Stimulated activated CD8-positive, alpha-beta memory T cell treated with anti-CD3 and anti-CD28 coated beads, Interleukin-4, amount 100 ng/mL, for 1 hour (primary cell): ENCODE measurements at places on chromosomes 1 and 21.
A peak's percentile ranks its signal among the peaks of the same experiment; 100 is the strongest.

DNA sequence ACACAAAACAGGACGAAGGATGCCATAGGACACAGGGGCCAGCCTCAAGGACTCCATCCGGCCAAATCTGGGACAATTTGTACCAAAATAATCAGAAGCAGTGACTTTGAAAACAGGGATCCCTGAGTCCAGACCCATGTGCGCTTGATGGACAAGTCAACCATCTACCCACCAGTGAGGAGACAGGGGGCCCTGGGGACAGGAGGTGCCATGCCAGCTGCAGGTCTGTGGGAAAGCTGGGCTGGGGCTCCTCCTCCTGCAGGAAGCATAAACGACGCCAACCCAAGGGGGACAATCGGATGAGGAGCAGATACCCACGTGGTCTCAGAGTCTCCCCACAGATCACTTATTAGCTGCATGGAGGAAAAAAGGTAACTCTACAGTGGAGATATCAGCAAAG is 50.6 kb downstream of the NPHP4 start:
- DNase-seq = no peak

DNA sequence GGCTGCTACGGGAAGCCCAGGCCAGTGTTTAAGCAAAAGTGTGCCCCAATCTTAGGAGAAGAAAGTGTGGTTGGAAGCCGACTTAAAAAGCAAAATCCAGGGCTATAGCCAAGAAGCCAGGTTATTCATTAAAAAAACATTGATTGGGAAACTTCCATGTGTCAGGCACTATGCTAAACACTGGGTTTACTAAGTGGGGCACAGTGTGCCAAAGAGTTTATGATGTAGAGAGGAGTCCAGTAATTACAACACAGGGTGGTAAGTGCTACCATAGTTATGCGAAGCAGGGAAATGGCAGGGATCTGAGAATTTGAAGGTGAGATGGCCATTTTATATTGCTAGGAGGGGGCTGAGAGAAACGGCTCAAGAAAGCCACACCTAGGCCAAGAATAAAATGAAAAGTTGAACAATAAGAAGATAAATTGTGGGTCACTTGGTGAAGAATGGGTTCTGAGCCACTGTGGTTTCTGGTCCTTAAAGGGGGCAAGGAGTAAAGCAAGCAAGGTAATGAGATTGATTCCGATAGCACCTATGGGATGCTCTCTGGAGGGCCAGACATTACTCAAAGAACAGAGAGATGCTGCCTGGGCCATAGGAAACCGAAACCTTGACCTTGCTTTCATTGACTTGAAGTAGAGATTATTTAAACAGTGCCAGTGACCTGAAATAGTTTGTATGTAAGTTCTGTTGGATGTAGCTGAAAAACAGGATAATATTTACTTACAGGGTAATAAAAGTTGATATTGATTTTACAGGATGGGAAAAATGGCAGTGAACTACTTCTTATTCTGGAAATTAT is 177.8 kb downstream of the GIPC2 start:
- no peak for DNase-seq

GRCh38 chr1:151853411-151853943 is at the start of gene THEM5:
Gene THEM5, minus strand, starts transcription at chr1:151853712. Its CDS starts 147 bp downstream, at chr1:151853565.
- DNase-seq = no peak

- DNase-seq = no peak
Measured at GRCh38 chr1:211472724-211473123, 19.2 kb downstream of the RD3 start.

DNA sequence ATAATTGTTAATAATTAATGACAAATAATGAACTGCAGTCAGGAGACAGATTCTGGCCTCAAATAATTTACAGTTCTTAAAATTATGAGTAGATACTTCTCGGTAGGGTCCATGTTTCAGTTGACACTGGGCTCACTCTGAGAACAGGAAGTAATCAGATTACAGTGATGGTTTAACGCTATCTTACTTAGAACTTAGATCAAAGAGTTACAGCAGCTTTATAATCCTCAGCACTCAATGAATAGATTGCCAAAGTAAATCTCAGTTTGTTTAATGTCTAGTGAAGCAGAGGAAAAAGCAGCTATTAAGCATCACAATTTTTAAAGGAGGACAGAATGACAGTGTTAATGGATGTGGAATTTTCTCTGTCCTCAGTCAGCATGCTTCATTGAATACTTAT is 79.6 kb downstream of the PDE4B start:
- DNase-seq = no peak

DNA sequence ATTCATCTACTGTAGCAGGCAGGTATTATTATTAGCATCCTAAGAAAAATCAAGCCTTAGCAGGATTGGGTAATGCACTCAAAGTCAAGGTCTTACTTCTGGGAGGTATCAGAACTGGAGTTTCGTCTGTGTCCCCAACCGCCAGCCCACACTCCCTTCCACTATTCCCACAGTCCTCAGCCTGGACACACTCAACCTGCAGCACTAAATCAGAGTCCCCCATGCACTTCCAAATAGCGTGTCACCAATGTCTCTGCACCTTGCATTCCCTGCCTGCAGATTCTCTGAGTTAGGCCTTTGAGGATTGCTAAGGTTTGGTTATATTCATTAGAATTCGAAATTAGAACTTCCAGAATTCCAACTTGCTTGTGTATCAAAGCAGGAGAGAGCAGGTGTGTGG is 3.9 kb downstream of the LYPD8 start:
- no peak for DNase-seq

DNA sequence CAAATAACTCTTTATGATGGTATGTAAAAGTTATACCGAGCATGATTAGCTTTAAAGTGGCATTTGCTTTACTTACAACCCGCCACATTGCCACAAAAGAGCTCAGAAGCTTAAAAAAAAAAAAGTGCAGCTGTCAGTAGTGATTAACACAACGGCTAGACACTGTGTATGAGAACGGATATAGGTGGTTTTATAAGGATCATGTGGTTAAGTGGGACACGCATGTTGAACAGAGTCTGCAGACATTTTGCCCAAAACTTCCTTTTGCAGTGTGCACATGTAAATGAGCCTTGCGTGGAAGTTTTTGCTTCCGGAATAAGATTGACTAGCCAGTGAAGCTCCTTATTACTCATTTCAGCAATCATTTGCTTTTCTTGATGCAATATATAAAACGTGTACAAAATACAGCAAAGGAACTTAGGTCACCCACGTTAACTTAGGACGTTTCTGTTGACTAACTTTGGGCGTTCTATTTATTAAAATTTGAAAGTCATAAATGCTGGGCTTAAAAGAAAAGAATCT is 58.7 kb upstream of the RGS1 start:
- peak; percentile 4 for DNase-seq

GRCh38 chr1:172109359-172109758 is 268.1 kb downstream of the DNM3 start:
- no peak for DNase-seq

GRCh38 chr1:12473596-12474362 is 144.2 kb downstream of the DHRS3 start:
- DNase-seq = no peak

DNA sequence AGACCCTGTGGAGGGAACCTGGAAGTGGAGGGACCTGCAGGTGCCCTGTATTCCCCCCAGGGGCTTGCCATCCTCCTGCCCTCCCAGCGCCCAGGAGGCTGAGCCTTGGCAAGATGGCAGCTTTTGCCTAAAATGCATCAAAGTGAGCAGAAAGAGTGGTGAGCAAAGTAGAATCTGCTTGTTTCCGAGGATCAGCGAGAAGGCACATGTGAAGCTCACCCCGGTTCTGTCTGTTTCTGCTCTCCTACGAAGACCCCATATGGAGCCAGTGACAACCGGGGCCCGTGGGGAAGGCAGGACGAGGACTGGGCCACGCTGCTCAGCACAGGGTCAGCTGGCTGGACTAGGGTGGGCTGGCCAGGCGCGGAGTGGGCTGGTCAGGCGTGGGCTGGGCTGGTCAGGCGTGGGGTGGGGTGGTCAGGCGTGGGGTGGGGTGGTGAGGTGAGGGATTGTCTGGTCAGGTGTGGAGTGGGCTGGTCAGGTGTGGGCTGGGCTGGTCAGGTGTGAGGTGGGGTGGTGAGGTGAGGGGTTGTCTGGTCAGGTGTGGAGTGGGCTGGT is 5.2 kb upstream of the FNDC10 start:
- DNase-seq = no peak

DNA sequence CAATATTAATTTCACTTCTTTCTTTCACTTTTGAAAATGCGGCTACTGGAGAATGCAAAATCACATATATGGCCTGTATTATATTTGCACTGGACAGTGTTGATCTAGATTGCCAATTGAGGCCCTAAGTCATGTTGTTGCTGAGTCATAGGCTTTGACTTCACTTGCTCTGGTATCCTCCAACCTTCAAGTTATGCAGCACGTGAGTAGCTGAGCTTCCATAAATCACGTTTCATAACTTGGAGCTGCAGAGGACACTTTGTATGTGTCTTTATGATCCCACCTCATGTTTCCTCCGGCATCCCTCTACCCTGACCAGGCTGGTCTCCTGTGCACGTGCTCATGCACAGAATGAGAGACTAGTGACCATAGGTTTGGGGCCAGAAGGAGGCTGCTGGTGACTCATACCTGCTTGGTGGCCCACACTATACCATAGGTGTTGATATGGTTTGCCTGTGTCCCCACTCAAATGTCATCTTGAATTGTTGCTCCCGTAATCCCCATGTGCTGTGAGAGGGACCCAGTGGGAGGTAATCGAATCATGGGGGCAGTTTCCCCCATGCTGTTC is 103.0 kb upstream of the TSPAN2 start:
- no peak for DNase-seq

DNA sequence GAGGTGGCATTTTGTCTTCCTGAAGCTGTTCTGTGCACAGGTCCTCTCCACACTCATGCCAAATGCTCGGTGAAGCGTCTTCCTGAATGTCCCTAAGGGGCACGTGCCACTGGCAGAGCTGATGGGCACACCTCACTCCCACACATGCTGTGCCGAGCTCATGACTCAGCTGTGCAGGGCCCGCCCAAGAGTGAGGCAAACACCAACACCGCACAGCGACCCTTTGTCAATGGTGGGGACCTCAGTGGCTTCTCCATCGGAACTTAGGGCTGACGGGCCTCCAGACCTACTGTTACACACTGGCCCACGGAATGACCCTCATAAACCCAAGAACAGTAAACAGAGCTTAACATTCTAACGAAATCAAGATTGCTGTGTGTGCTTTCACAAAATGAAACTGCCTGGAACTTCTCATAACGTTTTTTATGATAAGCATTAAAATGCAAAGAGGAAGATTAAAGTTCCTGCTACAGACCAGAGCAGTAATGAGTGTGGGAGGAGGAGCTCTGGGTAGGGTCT is 89.3 kb downstream of the SIM2 start:
- no peak for DNase-seq

GRCh38 chr21:16454399-16454798 is 724.6 kb downstream of the USP25 start:
- no peak for DNase-seq

GRCh38 chr21:15127437-15127836 is 62.6 kb upstream of the NRIP1 start:
- no peak for DNase-seq

- DNase-seq = no peak
Measured at GRCh38 chr1:171438441-171438840, 46.9 kb upstream of the PRRC2C start.

GRCh38 chr1:41642922-41643821 is 158.7 kb upstream of the EDN2 start:
- DNase-seq = no peak

- DNase-seq = no peak
Measured at GRCh38 chr1:91952187-91952586, 3.0 kb downstream of the BRDT start.

DNA sequence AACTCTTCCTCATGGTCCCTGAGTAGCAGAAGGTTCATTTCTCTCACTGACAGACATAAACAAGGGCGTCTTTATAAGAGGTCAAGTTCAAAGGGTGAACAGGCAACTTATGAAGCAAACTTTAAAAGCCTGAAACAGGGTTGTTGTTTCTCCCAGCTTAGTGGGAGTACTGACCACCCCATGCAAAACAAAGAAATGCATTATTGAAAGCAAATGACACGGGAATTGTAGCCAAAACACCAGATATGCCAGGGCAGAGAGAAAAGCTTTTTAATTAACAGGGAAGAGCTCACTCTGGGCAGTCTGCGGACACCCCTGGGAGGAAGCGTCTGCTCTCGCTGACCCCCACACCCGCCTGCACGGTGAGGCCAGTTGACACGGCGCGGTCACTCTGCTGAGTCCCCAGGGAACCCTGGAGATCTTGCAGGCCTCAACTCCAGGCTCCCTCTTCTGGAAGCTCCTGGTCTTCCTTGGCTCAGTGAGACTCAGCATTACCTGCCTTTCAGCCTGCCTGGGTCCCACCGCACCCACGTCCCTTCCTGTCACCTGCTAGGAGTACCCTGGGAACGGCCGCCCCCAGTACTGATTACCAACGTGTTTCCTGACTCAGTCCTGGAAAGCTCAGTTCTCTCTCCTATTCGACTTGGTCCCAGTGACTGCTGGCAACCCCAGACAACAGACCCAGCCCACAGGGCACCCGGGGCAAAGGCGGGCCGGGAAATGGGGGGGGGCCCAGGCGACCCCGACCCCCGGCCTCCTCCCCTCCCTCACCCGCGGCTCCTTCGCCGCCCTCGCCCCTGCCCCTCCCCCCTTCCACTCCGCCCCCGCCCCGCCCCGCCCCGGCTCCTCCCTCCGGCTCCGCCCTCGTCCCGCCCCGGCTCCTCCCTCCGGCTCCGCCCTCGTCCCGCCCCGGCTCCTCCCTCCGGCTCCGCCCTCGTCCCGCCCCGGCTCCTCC is 972 bp downstream of the CFAP410 start:
- DNase-seq = peak; percentile 15

GRCh38 chr1:228919914-228920313 is 184.6 kb downstream of the RHOU start:
- DNase-seq = no peak

DNA sequence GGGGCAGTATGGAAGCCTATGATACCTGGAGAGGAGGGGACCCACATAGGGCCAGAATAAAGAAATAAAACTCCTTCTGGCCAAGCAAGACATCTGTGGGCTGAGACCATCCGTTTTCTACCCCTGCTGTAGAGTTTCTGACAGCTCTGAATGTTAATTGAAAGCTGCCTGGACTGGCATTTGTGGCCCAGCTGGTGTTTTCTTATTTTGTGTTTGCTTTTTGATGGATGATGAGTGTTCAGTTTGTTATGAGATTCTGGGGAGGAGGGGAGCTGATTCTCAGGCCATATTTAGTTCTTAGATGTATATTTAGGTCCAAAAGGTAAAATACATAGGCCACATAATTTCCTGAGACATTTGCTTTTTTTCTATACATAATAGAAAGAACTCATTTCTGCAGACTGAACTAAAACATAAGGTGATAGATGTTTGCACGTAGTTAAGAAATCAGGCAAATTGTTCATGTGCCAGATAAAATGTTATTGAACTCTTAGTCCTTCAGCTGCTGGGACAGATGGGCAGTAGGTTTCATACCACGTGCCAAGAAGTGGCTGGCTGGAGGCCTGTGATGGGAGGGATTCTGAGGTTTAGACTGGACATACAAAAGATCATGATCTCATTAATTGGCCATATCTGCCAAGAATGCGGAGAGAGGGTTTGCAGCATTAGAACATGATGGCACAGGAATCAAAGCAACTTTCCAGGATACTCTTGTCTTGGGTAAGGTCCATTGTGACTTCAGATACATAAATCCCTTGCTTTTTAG is 54.1 kb downstream of the DSCAM start:
- DNase-seq = no peak
